ENCODE measurements at places on chromosomes 3 and 15.
A peak's percentile ranks its signal among the peaks of the same experiment; 100 is the strongest.

DNA sequence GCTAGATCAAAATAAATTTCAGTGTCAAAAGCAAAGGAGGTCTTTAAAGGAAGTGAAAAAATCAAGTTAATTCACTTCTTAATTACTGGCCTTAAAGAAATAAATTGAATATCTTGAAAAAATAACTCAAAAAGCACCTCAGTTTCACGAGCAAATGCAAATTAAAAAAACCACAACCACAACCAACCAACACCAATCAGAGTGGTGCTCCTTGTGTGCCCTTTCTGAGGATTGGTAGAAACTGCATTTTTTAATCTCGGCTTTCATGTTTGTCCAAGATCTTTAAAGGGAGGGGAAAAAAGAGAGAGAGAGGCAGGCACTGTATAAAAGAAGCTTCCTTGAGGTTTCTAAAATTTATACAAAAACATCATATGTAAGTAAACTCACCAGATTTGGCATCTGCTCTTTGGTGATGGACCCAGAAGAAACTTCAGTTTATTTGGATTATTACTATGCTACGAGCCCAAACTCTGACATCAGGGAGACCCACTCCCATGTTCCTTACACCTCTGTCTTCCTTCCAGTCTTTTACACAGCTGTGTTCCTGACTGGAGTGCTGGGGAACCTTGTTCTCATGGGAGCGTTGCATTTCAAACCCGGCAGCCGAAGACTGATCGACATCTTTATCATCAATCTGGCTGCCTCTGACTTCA, at the start of gene GPR15:
GPR15 (plus strand) TSS at position 357 of the 653 bp plus-strand sequence; CDS start at position 413, 56 bp downstream.
- no peak for DNase-seq

DNA sequence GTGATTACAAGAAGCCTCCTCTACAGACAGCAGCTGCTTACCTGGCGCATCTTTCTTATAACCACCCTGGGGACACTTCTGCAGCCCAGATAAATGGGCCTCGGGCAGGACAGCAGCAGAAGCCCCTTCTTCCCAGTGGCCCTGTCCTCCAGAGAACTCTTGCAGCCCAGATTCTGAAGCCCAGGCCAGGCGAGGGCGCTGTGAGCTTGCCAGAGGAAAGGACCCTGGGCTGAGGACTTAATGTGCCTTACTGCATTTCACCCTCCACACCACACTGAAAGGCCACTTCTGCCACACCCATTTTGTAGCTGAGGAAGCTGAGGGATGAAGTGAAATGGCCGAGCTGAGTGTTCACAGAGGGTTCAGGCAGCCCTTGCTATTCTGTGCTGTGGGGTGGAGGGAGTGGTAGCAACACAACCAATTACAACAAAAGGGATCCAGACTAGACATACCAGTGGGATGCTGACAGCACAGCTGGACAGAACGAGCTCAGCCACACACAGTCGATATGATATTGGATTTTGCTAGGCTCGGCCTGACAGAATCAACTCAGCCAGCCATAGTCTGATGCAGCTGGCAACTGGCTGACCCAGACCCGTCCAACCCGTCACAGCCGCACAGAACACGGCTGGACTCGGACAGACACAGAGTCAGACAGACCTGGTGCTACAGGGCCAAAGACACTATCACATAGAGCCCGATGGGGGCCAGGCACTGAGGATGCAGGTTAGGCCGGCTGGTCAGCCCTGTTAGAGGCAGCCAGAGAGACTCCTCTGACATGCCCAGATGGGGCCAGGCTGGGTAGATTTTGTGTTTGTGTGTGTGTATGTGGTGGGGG, 7.3 kb downstream of the ACOX2 start:
- no peak for DNase-seq

DNA sequence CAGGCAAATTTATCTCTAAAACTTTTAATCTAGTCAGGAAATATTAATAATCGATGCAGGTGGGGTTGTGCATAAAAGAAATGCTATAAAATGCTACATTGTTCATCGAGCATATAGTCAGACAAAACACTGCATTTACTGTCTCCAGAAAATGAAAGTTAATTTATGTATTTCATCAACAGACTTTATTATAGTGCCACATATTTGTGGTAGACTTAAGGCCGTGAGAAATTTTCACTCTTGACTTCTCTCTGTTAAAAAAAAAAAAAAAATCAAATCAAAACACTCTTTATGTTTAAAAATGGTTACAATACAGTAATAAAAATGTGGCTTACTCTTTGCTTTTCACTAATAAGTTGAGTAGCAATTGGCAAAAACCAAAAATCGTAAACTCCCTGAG, 67.4 kb downstream of the RBMS3 start:
- no peak for DNase-seq

- DNase-seq: no peak
Observed at GRCh38 chr3:23283625-23284024, 80.5 kb downstream of the UBE2E2 start.

DNA sequence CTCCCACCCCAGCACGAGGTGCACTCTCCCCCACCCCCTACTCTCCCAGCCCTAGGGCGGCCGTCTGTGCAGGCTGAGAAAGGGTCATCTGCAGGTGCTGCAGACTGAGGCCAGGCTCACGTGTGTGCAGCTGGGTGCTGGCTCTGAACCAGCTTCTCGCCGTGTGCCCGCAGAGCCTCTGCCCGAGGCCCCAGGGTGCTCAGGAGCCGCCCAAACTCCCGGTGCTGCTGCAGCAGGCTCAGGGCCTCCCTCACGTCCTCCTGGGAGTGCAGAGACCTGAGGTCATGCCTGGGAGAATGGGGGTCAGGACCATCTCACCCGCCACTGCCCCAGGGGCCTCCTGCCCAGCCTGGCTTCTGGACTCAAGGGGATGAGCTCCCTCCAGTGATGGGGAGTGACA, 17.2 kb downstream of the SPTBN5 start:
- DNase-seq: no peak

DNA sequence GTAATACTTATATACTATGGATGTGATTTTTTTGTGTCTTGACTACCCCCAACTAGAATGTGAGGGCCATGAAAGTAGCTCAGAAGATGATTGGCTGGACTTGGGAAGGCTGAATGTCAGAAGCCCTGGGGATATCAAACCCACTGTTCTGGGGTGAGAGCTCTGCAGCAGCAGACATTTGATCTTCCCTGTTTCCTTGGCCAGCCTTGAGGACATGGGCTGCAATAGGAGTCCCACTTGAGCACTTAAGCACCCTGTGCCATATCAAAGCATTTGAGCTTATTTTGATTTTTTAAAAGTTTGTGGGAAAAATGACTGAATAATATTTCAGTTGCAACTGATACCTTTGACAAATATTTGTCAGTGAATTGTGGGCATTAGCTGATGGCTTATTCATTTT, 21.7 kb downstream of the GTF2E1 start:
- no peak for DNase-seq

GRCh38 chr15:78415284-78415683, 22.7 kb upstream of the IREB2 start:
- no peak for DNase-seq

- DNase-seq: no peak
Observed at GRCh38 chr3:37700466-37701248, 161.0 kb upstream of the CTDSPL start.

DNA sequence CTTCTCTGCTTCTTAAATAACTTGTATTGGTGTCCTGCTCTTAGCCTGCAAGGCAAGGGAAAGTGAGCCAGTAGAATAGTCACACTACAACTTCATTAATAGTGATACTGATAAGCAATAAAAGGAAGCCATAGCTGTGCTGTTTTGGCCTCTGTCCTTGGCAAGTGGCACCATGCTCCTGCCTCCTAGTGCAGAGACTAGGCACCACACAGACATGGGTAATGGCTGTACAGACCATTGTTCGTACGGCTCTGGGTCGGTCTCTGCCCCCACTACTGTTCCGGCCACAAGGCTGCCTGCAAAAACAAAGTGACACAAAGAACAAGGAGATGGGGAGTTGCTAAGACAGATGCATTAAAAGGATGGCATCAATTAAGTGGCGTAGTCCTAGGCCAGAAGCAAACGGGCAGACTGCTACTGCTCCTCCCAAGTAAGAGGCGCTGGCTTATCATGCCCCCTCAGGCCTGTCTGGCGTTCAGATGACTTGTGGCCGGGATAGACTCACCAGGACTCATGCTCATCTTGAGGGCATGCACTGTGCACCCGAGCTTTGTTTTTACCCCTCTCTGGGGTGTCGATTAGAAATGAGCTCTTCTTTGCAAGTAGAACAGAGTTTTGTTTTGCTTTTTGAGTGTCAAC, 75.6 kb downstream of the TRAK1 start:
- no peak for DNase-seq

DNA sequence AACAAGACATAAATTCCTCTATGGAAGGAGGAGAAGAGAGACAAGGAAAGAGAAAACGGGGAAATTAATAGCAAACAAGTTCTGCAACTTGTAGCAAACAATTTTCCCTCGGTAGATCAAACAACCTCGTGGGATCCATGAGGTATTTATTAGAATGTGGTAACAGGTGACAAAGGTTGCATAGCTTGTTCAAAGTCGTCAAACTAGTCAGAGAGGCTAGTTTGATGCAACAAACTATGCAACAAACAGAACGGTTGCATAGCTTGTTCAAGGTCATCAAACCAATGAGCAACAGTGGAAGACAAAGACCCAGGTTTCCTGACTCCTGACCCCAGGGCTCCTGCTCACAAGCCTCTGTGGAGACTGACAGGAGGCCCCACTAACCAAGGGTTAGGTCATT, 20.7 kb downstream of the MB21D2 start:
- DNase-seq: no peak

GRCh38 chr3:177119829-177120228, 77.5 kb downstream of the TBL1XR1 start:
- DNase-seq: no peak

GRCh38 chr3:65230261-65231139, 542.7 kb upstream of the ADAMTS9 start:
- DNase-seq: no peak

- no peak for DNase-seq
Observed at GRCh38 chr15:70856884-70857561, 3.1 kb upstream of the LARP6 start.

DNA sequence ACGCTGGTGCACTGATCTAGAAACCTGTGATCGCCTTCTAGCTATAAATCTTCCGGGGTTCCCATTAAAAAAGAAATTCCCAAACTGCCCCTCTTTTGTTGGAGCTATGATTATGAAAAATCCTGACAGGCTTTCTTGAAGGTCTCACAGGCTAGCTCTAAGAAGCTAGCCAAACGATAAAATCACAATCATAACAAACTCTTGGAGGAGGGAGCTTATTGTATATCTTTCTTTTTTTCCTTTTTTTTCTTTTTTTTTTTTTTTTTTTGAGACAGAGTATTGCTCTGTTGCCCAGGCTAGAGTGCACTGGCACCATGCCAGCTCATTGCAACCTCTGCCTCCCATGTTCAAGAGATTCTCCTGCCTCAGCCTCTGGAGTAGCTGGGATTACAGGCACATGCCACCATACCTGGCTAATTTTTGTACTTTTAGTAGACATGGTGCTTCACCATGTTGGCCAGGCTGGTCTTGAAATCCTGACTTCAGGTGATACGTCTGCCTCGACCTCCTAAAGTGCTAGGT, 72.0 kb downstream of the MYO1E start:
- DNase-seq: peak; percentile 9

DNA sequence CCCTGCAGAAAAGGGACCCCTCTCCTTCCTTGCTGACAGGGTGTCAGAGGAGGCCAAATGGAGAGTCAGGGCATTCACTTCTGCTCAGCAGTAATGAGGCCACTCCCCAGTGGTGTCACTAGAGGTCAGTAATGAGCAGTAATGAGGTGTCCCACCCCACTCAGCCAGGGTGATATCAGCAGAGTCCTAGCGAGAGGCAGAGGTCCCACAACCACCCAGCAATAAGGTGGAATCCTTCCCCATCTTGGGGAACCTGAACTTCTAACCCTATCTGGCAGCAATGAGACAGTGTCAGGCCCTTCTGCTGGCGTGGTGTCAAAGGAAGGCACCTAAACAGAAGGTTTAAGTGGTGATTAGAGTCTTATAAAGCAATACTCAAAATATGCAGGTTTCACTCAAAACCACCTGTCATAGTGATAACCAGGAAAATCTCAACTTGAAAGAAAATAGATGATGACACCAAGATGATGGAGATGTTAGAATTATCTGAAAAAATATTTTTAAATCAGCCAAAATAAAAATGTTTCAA, 12.9 kb downstream of the OCA2 start:
- DNase-seq: peak; percentile 46

DNA sequence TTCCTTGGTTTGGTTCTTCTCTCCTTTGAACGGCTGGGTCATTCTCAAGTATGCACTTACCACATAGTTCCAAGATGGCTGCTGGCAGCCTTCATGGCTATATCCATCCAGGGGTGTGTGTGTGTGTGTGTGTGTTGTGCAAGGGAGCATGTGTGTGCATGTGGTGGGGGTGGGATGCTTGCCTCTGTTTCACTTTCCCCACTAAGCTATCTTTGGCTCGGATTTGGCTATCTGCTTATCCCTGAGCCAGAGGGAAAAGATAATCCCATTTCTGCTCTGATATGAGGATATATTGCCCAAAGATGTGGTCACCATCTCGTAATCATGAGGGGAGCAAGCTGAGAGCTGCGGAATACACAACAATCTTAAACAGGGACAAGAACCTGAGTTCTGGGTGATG, 26.2 kb downstream of the ANAPC13 start:
- DNase-seq: no peak

- no peak for DNase-seq
Observed at GRCh38 chr3:51362476-51362875, 22.6 kb upstream of the MANF start.

DNA sequence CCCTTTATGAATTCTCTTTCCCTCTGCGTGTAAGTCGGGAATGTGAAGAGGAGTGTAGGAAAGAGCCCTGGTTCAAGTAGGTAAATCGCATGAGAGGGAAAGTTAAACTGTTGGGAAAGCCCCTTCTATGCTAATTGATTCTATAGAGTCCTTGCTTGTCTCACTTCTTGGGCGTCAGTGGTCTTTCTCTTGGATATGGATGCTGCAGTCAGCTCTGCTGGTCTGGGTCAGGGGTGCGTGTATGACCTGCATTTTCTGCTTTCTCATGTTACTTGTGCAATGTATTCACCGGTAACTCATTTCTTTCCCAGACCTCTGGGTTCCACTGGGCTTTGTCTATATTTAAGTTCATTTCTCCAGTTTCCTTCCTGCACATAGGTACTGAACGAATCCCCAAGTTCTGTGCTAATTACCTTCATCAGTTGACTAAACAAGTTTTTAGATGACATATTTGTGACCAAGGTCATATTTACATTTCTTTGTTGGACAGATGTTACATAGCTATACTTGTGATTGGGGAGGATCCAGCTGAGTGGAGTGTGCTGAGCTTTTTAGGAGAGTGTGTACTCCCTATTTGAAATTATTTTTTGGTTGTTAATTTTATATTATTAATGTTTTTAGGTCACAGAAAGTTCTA, 1.4 kb downstream of the SETD5 start:
- DNase-seq: no peak

DNA sequence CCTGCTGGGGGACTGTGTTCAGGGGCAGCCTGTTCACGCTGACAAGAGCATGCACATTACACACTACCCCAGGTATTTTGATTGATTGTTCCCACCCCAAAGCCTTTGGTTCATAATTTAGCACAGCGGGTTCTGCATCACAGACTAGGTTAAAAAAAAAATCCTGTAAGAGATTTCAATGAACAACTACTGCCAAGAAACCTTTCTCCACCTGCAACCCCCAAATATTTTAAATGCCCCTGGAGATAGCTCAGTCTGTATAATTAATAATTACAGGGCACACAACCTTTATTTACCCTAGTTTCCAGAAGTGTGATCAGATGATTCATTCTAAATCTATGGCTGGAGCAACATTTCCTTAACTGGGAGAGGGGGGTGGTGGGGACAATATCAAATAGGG, 87.6 kb downstream of the NR2F2 start:
- no peak for DNase-seq

GRCh38 chr3:57077630-57078343, 17.3 kb downstream of the SPATA12 start:
- no peak for DNase-seq

Data from CD4-positive, alpha-beta T cell treated with Interleukin-6 for 4 hours (primary cell).